Right renal pelvis (tissue), 4 donors: ENCODE measurements at places on chromosomes 16 and 17.

- no peak for DNase-seq
Observed at GRCh38 chr16:65111306-65111705, 10.6 kb downstream of the CDH11 start.

GRCh38 chr17:58250344-58251011, 12.1 kb downstream of the LPO start:
- DNase-seq = no peak

GRCh38 chr16:72021043-72021442, 12.5 kb downstream of the DHODH start:
- DNase-seq = no peak

- no peak for DNase-seq
Observed at GRCh38 chr16:85138825-85139627, 26.8 kb upstream of the CIBAR2 start.

DNA sequence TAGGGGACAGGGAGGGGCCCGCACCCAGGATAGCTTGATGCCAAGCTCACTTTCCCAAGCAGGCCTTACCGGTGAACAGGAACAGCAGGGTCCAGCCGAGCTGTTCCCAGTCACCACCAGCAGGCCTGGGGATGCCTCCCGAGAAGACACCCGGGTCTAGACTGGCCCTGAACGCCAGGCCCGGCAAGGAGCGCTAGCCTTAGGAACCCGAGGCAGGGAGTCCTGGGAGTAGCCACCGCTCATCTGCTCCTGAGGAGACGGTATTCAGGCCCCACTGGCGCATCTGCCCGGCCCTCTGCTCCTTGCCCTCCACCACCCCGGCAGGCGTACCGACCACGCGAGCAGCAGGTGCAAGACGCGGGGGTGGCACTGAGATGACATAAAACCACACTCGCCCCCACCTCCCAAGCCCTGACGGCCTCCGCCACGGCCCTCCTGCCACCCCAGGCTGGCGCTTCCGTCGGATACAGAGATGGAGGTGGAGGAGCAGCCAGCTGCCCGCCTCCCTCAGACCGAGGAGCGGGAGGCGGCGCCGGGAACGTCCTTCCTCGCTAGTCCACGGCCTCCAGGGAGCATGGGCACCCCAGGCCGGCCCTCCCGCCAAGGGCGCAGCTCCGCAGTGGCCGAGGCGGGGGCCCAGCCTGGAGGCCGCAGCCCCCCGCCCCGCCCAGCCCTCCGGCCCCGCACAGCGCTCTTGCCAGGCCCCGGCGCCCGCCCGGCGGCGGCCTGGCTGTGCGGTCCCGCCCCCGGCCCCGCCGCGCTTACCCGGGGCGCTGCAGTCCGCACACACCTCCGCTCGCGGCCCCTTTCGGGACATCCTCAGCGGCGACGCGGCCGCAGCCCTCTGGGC, 661 bp downstream of the GIT1 start:
- DNase-seq = no peak

- no peak for DNase-seq
Observed at GRCh38 chr17:38554430-38555350, 51.1 kb downstream of the SRCIN1 start.

- DNase-seq = no peak
Observed at GRCh38 chr17:10724546-10725195, 5.2 kb downstream of the TMEM220 start.

DNA sequence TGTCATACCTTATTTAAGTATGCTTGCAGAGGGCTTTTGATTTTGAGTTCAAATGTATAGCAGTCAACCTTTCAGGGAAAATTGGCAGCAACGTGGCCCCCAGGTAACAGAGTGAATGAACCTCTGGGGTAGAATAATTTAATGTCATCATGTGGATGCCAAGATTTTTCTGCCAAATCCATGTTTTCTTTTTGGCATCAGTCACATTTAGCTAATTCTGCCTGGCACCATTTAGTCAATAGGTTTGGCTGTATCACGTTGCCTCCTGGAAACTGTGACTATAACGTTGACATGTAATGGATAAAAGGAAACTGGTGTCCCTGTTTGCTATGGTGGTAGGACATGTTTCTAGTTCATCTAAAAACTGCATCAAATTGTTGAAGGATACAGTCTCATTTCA, 115.5 kb downstream of the HS3ST2 start:
- DNase-seq = no peak
